ENCODE measurements at places on chromosomes 1 and 21. TPM values are rescaled to one million over a fixed set of nuclear protein-coding genes. Genes with fewer than 3 reads are reported as not detected.
A peak's percentile ranks its signal among the peaks of the same experiment; 100 is the strongest.

GRCh38 chr21:29315131-29315749 is 16.5 kb downstream of the BACH1 start:
- DNase-seq, result no peak

GRCh38 chr1:43908858-43909257 is 24.7 kb upstream of the ARTN start:
- no peak for DNase-seq

Gene PGLYRP3
- not detected for polyA plus RNA-seq

Gene LIN28A
- polyA plus RNA-seq, result not detected

Gene TRIM17
- 0.62 TPM for polyA plus RNA-seq

Gene MYCBP
- 28.7 TPM for polyA plus RNA-seq

Gene POU3F1
- 0.12 TPM for polyA plus RNA-seq

Gene SLC35F3
- polyA plus RNA-seq, result 6.0 TPM

Gene SDC3
- polyA plus RNA-seq, result 10.8 TPM

Gene AK4
- 7.8 TPM for polyA plus RNA-seq

- DNase-seq, result no peak
Observed at GRCh38 chr1:1899266-1899966, 8.5 kb upstream of the GNB1 start.

GRCh38 chr1:89070509-89070908 is 5.5 kb upstream of the GBP1 start:
- DNase-seq, result no peak

Gene TTC22
- polyA plus RNA-seq, result 3.2 TPM

DNA sequence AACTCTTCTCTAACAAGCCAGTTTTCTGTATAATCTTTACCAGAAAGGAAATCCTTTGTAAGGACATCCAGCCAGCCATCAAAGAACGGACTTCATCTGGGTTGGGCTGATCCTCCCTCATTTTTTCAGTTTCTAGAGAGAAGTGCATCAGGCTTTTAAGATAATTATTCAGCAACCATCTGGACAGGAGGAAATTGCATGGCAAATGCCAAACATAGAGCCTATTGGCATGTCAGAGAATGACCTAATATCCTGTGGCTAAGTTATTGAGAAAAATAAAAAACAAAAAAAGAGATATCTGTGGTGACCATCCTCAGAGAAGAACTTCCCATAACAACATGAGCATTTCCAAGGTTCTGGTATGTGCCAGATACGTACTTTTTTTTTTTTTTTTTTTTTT is 74.9 kb upstream of the BEND5 start:
- no peak for DNase-seq

DNA sequence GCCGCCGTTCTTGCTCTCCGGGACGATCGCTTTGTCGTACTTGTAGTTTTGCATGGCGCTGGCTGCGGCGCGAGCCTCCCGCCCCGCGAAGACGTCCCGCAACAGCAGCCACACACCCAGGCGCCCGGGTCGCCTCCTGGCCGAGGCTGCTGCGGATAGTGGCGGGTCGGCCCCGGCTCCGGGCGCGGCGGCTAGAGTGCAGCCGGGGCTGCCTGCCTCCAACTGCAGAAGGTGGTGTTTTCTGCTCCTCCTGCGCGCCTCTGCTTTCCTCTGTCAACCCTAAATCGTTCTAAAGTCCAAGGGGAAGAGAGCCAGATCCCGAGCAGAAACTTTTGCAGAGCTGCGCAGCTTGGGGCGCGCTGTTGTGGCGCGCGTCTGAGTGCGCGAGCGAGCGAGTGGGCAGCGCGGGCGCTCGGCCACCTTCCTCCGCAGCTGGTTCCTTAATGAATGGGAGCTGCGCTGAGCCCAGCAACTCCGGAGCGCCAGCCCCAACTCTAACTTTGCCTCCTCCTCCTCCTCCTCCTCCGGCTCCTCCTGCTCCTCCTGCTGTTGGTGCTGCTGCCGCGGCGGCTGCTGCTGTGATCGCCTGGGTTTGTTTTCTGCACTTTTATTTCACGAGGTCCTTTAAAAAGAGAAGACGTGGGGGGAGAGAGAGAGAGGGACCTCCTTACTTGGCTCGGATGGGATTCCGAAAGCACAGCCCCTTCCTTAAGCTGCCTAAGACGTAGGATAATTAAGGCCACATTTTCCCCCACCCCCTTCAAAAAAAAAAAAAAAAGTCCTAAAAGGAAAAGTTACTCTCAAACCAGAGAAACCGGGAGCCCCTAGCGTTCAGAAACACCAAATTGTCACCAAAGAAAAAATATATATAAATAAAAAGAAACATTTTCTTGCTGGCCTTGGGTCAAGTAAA is at the start of gene PLPP3:
Gene PLPP3, minus strand, starts transcription at position 601 of the 913 bp plus-strand sequence. Its CDS starts 547 bp downstream, at position 54.
- peak; percentile 85 for DNase-seq

DNA sequence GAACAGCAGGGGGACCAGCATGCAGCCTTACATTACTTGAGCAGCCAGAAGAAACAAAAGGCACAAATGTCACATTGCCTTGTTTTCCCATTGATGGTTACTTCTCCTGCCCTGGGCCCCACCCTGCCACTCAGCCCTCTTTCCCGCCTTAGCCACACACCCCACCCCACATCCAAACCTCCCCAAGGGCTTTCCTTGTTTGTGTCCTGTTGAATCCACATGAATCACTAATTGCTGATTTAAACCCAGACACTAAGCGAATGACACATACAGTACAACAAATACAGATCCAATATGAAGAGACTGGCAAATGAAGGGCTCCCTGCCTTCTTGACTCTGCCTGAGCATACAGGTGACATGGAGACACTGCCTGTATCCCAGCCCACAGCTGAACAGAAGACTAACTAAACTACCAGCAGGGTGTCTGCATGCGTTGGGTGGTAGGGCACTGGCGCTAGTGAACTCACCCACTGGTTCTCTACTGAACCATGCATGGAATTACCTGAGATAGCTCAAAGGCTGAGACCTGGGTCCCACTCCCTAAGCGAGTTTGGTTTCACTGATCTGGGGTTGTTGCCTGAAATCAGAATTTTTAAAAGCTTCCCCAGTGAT is 3.1 kb downstream of the IGSF3 start:
- no peak for DNase-seq

Gene MPZ
- polyA plus RNA-seq, result 0.49 TPM

DNA sequence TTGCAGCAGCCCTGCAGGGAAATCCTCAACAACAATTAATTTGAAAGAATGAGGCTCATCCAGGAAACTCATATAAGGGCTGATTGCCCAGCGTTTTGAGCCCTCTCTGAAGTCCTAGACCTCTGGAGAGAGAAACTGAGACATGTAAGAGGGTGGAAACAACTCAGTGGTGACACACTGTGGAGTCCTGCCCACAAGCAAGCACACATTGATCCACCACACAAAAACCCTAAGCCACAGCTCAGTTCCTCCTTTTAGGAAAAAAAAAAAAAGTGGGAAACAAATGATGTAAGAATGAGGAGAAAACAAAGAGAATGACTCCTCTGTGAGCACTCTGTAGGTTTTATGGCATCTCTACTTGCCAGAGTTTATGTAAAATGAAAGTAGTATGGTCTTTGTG is 22.9 kb upstream of the PLA2G5 start:
- no peak for DNase-seq

GRCh38 chr1:243471754-243472745 is 216.2 kb downstream of the SDCCAG8 start:
- no peak for DNase-seq

DNA sequence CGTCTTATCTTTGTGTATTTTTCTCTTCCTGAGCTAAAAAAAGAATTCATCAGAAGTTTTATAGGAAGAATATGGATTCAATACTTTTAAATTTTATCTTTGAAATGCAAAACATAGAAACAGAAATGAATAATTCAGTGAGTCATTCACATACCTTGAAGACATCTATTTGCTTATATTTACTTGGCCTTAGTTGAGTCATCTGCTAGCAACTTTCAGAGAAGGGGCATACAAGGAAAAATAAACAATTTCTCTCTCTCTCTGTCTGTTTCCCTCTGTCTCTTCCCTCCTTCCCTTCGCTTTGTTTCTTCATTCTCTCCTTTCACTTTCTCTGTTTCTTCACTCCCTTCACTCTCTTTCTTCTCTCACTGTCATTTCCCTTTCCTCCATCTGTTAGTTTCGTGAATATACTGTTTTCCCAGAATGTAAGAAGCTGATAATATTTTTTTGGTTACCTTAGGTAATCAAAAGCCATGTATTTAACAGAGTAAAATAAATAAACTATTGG is 477.2 kb downstream of the BRINP3 start:
- no peak for DNase-seq

DNA sequence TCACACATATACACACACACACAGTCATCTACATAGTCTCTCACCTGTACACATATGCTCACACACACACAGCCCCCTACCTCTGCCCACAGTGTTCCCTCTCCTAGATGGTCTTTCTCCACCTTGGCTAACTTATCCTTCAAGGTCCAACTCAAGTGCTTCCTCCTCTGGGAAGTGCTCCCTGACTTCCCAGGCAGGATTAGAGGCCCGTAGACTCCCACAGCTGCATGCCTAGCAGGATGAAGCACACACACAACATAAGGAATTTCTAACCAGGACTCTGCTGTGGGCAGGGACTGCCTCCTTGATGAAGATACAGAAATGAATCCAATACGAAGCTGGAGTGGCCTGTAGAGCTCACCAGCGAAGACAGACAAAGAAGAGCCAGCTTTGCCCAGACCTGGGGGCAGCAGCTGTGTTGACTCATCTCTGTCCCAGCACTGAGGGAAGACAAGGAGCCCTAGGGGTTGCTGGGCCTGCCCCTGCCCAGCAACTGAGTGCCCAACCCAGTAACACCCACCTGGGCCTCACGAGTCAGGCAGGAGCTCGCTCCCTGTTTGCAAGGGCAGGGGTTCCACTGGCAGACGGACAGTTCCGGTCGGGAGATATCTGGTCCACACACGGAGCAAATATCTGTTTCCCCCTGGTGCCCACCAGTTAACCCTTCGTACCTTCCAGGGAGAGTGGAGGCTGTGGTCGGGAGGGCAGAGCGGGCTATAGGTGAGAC is 100.8 kb downstream of the DMRTB1 start:
- DNase-seq, result no peak

DNA sequence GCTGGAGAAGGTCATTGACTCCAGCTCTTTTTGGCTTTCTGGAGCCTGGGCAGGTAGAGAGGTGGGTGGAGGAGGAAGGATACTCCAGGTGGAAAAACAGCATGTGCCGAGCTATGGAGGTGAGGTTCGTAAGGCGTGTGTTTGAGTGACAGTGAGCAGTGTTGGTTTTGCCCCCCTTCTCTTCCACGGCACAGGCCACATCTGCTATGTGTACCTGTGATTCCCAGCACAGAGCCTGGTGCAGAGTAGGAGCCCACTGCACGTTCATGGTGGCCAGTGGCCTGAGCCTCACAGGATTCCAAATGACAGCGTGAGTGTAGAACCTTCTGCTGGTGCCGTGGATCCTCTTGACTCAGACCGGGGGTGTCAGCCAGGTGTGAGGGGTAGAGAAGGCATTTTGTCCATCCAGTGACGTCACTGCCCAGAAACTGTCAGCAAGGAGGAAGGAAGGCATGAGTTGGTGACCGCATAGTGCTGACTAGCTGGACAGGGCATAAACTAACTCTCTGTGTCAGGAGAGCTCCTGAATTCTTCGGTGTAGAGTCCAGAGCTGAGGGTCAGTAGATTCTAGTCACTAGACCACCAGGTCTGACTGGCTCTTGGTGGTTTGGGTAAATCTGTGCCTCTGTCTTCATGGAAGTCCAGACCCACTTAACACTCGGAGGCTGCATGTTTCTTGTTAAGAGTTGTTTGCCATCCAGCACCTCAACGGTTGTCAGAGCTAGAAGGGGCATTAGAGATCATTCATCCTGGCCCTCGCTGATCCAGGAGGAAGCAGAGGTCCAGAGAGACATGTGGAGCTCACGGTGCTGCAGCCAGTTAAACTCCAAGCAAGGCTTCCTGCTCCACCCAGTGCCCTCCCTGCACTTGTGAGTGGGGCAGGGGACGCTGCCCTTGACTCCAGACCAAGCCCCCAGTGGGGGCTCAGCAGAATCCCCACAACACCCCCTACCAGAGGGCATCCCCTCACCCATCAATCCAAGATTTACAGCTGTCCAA is 3.8 kb downstream of the QSOX1 start:
- DNase-seq, result no peak

GRCh38 chr1:180057883-180058396 is 96.7 kb upstream of the QSOX1 start:
- no peak for DNase-seq

DNA sequence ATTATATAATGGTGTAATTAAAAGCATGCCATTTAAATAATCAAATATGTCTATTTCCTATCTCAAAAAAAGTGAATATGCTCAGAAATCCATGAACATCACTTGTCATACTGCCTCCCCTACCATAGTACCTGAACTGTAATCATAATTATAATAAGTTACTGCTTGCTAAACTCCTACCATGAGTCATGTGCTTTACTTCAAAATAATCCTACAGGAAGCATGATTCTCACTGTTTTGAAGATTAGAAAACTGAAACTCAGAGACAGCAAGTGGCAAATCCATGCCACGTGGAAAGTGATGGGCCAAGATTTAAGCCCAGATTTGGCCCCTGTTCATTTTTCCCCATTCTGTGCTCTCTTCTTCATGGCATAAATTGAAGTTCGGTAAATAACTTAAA is 5.2 kb downstream of the LRRC7 start:
- peak; percentile 31 for DNase-seq

- DNase-seq, result peak; percentile 22
Observed at GRCh38 chr1:186374303-186375151, 526 bp downstream of the TPR start.

DNA sequence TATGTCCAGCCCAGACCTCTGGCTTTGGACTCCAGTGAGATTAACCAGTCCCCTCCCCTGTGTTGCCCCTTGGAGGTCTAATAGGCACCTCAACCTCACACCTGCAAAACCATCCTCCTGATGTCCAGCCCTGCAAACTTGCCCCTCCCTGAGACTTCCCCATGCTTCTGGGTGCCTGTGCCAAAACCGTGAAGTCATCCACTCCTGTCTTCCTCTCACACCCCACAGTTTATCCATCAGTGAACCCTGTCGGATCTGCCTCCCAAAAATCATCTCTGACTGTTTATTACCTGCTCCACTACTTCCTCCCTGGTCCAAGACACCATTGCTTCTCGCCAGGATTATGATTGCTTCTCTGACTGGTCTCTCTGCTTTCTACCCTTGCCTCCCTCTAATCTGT is 31.7 kb upstream of the PADI1 start:
- DNase-seq, result no peak

GRCh38 chr1:148160048-148160342 is 7.9 kb upstream of the NBPF11 start:
- DNase-seq, result no peak

- DNase-seq, result no peak
Observed at GRCh38 chr1:214120191-214120590, 132.4 kb downstream of the PROX1 start.

DNA sequence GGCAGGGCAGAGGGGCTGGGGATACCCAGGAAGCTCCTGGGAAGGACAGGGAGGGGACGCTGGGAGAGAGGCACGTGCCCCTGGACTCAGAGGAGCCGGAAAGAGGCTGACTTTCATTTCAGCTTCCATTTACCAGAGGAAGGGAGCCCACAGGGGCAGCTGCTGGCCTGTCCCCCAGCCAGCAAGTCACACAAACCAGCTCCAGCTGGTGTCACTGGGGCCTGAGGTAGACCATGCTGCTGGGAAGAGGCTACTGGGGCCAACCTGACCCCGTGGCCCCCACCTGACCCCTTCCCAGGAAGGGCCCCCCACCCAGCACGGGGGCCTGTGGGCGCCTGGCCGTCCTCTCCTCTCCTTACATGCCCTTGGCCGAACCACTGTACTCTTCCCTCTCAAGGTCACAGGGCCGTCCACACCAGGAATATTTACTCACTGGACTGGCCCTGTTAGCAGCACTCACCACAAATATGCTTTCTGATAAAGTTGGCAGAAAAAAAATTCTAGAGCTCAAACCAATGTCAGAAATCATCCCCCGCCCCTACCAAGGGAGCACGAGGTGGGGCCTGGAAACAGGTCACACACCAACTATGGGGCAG is 110.5 kb downstream of the CASZ1 start:
- DNase-seq, result no peak
